ENCODE measurements at places on chromosomes 4 and X.

GRCh38 chr4:79575709-79576428 lies 167.8 kb upstream of the GK2 start:
- DNase-seq = no peak

DNA sequence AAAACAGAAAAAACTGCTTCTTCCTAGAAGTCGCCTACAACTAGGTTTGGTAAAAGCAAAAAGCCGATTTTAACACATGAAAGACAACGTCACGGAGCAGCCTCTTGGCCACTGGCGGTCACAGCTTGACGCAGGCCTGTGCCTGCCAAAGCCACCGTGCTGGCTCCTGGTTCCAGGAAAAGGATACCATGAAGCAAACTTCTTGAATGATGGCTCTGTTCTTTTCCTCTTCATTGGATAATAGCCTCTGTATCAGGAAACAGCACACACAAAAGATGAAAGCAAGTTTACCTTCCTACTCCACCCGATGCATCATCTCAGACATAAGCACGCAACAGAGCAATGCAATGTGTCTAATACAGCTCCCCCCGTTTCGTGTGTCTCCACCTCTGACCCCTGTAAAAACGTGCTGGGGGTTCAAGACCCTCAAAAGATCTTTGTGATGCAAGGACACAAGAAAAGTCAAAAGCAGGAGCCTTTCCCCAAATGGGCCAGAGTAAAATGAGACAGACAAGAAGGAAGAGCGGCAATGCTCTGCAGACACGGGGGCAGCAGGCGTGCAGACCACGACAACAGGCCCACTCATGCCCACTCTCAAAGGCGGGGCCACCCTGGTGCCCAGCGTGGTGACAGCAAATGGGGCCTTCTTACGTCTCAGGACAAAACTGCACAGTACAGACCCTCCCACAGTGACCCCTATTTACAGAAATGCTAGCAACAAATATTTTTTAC lies 19.4 kb downstream of the GAK start:
- no peak for DNase-seq

DNA sequence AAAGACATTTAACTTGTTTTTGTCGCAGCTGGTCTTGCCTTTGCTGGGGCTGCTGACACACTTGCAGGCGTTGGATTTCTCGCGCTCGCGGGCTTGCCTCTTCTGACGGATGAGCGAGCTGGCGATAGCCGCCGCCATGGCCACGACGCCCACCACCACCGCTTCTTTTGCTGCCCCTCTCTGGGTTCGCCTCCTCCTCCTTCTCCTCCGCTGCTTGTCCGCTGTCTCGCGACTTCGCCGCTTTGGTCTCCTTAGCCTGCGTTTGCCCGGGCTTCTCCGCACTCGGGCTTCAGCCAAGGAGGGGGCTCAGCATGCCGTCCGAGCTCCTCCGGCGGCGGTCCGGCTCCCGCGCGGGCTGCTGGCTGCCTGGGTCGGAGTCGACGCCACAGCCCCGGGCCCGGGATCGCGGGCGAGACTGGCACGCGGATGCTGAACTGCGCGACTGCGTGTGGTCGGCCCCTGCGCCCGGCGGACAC lies 613 bp downstream of the FGF13 start:
- DNase-seq = no peak

- DNase-seq = no peak
These were observed 27.4 kb upstream of the TRPC5OS start for GRCh38 chrX:111848541-111848940.

- DNase-seq = no peak
These were observed 250.9 kb downstream of the TENM3 start for GRCh38 chr4:182494103-182494502.

GRCh38 chr4:21649391-21650090 lies 299.0 kb downstream of the KCNIP4 start:
- DNase-seq = no peak

DNA sequence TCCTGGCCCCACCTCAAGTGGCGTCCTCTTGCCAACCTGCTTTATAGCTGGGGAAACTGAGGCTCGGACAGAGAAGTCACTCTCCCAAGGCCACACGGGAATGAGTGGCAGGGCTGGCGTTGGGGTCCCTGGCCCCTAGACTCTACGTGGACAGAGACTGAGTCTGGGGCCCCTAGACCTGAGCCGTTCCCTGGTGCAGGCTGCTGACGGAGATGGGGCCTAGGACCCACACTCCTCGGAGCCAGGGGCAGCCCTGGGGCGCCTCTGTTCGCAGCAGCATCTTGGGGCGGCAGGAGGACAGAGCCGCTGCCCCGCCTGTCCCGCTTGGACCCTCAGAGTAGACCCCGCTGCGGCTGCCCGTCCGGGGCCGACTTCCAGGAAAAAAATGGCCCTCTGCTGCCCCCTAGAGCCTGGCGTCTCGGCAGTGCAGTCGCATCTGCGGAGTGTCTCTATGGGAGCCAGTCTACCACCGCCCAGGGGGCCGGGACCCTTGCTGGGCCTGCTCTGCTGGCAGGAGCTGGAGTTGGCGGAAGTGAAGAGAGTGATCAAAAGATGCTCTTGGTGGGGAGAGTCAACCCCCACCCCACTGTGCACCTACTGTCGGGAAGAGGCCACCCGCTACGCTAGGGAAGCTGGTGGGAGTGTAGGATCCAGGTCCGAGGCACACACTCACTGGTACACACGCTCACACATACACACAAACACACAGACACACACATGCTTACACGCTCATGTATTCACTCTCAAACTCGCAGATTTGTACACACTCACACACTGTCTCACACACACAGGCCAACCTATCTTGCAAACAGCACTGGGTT lies 220.1 kb downstream of the AFAP1 start:
- peak; percentile 17 for DNase-seq

- DNase-seq = no peak
These were observed 1136.6 kb downstream of the FAT4 start for GRCh38 chr4:126451237-126451873.

DNA sequence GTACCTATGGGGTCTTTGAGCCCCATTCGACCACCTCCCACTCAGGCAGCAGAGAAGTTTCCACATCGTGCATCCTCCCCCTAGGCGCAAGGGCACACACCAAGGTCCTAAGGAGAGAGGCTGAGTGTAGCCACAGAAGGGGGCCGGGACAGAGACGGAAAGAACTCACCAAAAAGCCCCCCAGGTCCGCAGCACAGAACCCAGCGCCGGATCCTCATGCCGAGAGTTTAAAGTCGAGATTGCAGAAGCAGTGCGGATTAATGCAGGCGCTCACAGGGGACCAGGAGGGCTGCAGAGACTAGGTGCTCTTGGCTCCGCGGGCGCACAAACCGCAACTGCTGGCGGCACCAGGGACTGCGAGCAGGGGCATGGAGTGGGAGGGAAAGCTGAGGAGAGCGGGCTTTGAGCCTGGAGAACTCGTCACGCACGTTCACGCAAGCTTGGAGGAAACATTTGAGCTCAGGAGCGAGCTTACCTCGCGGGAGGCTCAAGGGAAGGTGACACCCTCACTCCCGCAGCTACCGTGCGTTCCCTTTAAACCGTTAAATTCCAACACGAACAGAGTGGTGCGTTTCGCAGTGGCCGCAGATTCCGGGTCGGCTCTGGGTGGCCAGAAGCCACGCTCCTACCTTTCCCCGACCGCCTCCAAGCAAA lies 8.5 kb downstream of the NKX3-2 start:
- no peak for DNase-seq

GRCh38 chr4:121736735-121737351 lies 28.1 kb downstream of the SMIM43 start:
- DNase-seq = no peak

DNA sequence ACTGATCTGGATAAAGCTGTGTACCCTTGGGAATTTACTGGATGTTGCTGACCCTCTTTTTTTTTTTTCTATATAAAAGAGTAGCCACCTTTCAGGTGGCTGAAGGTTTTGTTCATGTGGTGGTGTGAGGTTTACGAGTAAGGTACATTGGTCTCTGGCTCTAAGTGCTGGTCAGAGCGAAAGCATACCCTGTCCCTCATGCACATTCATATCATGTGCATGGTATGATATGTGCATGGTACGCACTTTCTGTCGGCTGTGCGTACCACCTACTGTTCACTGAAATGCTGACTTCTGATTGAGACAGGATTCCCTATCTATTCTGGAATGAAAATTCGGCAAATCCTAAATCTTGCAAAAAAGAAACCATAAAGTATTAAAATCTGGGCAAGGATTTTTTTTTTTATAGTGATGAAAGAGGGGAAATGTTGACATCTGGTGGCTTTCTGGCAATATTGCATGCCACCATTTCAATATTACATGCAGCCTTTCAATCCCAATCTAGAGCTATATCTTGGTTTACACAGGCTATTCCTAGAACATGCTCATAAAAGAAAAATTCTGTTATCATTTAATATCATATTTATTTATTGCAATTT lies 32.8 kb downstream of the FAM149A start:
- no peak for DNase-seq

GRCh38 chr4:47465004-47465403 lies 1.5 kb upstream of the COMMD8 start:
- DNase-seq = no peak

- DNase-seq = no peak
These were observed 370.4 kb upstream of the CPEB2 start for GRCh38 chr4:14631806-14632440.

GRCh38 chr4:24006269-24006668 lies 116.4 kb upstream of the PPARGC1A start:
- DNase-seq = no peak

DNA sequence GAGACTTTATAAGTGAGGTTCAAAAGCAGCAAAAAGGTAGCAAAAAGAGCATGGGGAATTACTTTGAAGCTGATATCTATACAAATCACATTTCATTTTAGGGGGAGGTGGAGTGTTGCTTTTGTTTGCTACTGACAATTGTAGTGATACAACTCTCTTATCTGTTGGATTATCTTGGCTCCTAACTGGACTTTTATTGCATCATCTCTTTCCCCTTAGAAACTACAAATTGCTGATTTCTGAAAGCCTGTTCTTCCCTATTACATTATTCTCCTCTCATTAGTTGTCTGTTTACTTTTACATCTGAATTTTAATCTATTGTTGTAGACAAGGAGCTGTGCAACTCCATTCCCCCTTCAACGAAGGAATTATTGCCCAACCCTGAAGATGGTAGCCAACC lies 75.0 kb upstream of the GNPDA2 start:
- no peak for DNase-seq

GRCh38 chr4:11799196-11799595 lies 370.5 kb upstream of the HS3ST1 start:
- DNase-seq = no peak

DNA sequence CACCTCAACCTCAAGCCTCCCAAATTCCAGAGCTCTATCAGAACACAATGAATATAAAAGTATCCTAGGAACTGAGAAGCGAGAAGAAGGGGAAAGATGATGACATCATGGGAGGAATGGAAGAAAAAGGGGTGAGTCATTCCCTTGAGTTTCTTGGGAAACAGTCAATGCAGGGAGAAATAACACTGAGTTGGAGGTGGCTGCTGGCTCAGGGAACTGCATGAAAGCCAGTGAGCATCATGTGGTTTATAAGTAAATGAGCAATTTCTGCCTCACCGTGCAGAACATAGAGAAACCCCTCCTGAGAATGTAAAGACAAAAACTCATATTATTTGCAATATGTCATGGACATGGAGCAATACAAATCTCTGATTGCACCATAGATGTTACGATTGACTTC lies 73.3 kb downstream of the SHOX start:
- DNase-seq = no peak

DNA sequence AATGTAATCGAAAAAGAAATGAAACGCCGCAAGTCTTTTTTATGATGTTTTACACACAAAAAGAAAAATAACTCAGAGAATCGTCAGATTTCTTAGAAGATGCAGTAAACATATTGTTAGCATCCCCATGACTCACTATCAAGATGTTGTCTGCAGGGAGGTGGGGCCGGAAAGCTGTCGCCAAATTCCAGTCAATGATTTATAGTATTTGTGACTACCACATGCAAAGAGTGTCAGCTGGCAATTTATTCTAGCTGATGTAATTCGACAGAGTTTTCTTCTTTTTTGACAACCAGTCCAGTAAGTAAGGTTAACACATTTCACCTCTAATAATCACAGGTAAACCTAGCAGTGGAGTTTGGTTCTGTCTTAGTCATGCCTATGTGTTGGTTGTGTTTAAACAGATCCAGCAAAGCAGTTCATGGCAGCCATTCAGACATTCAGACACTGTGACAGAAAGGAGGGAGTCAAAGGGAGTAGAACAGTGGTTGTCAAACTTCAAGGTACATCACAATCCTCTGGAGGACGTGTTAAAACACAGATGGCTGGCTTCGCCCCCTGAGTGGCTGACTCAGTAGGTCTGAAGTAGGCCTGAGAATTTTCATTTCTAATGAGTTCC lies 19.8 kb upstream of the PPP1R2C start:
- no peak for DNase-seq

GRCh38 chr4:62262676-62263075 lies 1062.5 kb downstream of the ADGRL3 start:
- DNase-seq = no peak

DNA sequence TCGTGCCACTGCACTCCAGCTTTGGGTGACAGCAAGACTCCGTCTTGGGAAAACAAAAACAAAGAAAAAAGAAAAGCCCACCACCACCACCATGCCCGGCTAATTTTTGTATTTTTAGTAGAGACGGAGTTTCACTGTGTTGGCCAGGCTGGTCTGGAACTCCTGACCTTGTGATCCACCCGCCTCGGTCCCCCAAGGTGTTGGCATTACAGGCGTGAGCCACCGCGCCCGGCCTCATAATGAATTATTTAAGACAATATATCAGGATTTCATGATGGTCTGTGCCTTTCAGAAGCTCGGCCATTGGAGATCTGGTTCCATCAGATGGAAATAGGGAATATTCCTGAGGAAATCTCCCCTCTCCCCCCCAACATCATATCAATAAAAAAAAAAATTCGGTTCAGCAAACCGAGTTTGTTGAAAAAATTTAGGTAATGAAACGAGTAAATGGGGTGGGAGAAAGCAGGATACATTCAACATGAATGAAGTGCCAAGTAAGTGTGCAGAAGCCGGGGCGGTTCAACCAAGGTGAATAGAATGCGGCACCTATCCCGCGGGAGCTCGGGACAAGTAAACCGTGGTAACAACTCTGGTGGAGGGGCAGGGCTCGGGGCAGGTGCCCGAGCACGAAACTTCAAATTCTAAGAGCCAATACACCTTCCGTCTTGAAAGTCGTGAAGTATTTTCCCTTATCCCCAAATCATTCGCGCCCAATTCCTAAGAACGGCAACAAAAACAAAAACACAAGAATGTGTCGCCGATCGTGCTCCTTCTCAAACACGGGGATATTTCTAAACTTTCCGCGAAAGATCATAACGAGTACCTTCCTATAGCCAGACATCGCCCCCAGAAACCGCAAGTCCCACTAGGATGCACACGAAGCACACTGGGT lies 773 bp upstream of the TXLNG start:
- DNase-seq = no peak

DNA sequence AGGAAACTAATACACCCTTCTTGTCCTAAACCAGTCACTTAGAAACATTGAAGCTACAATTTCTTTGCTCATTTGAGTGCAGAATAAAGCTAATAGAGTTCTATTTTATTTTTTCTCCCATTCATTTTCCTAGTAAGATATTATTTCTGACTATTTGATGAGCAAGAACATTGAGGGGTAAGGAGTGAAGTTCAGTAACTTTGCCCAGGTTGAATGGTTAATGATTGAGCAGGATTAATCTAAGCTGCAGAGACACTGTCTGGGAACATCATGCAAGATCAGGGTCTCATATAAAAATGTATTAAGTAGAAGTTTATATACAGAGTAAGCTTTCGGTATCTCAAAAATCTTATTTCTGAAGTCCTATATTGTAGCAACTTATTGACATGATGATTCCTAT lies 102.4 kb upstream of the LIMCH1 start:
- no peak for DNase-seq

- no peak for DNase-seq
These were observed 41.2 kb downstream of the RELL1 start for GRCh38 chr4:37644962-37645361.

GRCh38 chr4:170145120-170145519 lies 55.4 kb upstream of the AADAT start:
- no peak for DNase-seq

GRCh38 chrX:24229400-24229879 lies 79.9 kb downstream of the ZFX start:
- DNase-seq = no peak

Measured in T-helper 2 cell (primary cell).